ENCODE measurements at places on chromosomes 13 and 19. TPM values are rescaled to one million over a fixed set of nuclear protein-coding genes. Genes with fewer than 3 reads are reported as not detected.

- no peak for DNase-seq
These were observed 73.8 kb downstream of the SLITRK6 start for GRCh38 chr13:85725433-85725832.

- DNase-seq = no peak
These were observed 7.4 kb upstream of the SIGLEC11 start for GRCh38 chr19:49968279-49968922.

GRCh38 chr13:85551012-85551411 is 248.2 kb downstream of the SLITRK6 start:
- no peak for DNase-seq

DNA sequence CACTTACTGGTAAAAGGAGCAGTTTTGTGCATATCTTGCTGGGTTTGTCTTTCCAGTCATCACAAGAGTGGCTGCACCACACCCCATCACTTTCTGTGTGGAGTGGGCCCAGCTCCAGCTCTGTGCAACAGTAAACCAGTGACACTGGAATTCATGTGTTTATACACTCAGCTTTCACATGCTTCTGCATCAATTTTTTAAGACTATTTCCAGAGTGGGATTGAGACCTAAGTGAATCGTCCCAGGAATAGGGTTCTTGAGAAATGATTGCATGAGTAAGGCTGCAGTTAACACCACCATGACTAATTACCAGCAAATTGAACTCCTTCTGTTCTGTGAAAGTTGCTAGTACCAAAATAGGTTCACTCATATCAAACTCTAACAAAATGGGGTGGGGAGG is 5.3 kb upstream of the CFAP97D2 start:
- peak; percentile 51 for DNase-seq

DNA sequence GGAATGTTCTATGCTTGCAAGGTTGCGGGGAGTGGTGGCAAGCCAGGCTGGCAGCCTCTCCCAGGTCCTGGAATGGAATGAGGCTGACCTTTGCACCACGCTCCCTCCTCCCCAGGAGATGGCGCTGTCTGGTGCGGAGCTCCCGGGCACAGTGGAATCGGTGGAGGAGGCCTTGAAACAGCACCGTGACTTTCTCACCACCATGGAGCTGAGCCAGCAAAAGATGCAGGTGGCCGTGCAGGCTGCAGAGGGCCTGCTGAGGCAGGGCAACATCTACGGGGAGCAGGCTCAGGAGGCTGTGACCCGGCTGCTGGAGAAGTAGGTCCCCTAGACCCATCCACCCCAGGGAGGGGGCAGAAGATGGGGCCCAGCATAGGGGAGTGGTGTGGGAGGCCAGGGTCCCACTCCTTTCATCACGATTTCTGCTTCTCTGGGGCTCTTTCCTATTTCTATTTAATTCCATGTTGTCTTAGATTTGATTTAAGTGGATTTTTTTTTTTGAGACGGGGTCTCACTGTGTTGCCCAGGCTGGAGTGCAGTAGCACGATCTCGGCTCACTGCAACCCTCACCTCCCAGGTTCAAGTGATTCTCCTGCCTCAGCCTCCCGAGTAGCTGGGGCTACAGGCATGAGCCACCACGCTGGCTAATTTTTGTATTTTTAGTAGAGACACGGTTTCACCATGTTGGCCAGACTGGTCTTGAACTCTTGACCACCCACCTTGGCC is 53.2 kb upstream of the SHKBP1 start:
- DNase-seq = peak; percentile 57

DNA sequence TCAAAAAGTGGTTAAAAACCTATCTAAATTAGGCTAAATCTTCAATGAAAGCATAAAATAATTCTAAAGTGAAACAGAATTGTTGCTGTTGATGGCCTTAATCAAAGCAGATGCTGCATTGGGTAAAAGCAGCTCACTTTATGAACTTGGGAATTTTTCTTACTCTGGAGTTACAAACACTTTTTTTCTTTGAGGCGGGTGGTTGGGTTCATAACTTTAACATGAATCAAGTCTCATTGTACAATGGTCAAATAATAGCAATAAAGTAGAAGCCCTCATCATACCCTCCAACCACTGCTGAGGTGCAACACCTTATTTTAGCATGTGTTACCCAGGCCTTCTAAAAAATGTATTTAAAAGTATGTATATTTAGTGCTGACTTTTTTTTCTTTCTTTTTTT is 29.1 kb downstream of the NUP58 start:
- DNase-seq = no peak

DNA sequence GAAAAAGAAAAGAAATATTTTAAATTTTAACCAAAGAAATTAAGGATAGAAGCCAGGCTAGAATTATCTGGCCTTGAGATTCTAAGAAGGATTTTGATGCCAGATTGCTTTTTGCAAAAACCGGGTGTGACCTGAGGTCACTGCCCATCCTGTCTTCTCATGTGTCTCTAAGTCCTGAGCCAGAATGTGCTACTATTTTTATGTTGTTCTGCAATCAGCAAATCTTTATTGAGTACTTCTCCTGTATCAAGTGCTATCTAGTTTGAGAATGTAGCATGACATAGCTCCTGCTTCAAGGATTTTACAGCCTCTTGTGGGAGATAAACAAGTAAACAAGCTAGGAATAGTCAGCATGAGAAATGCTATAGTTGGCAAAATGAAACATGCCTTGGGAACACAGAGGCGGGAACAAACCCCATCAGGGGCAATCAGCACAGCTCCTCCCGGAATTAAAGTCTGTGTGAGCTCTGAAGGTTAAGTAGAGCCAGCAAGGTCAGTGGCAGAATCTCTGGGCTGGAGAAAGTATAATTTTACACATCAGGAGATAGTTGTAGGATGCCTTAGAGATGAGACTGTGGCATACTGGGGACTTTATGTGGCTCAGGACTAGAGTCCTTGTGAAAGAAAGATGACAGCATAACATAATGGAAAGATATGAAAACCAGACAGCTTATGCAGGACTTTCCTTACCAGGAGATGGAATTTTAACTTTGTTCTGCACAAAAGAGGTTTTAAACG is 899.5 kb upstream of the SLC10A2 start:
- no peak for DNase-seq

- DNase-seq = peak; percentile 70
These were observed 22.2 kb upstream of the SIAH3 start for GRCh38 chr13:45873491-45874325.

DNA sequence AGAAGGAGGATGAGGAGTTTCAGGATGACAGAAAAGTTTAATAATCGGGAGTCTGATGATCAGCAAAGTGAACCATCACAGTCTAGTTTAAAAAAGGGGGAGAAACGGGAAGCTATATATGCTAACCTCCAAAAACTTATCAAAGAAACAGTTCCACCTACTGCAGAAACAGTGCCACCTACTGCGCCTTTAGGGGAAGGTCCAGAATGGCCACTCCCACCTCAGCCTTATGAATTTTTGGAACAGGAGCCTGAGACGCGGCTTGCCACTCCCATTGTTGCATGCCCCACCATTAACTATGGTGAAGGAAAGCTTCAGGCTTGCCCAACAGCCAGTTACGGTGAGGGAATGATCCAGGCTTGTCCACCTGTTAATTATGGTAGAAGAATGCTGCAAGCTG is 929.0 kb downstream of the SLITRK6 start:
- peak; percentile 13 for DNase-seq

GRCh38 chr13:27367570-27367969 is 56.8 kb upstream of the GTF3A start:
- DNase-seq = no peak

DNA sequence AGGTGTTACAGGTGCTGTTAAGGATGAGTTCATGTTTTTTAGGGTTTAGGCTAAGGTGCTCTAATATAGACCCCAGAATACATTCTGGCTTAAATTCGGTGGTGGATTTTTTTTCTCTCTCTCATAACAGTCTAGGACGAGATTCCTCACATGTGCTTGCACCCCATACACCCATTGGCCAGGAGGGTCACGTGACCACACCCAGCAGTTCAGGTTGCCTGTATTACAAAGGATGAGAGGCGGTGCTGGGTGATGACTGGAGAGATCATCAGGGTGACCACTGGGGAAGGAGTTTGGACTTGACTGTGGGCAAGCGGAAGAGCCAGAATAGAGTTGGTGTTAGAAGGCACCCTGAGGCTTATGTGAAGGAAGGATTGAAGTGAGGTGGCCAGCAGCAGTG is 27.7 kb downstream of the PPP2R1A start:
- DNase-seq = no peak

GRCh38 chr19:47239610-47240296 is 8.8 kb upstream of the BBC3 start:
- DNase-seq = peak; percentile 67

- peak; percentile 94 for DNase-seq
These were observed 610 bp upstream of the RPL28 start for GRCh38 chr19:55384920-55385723.

- DNase-seq = no peak
These were observed 29.8 kb upstream of the ASF1B start for GRCh38 chr19:14165990-14166830.

DNA sequence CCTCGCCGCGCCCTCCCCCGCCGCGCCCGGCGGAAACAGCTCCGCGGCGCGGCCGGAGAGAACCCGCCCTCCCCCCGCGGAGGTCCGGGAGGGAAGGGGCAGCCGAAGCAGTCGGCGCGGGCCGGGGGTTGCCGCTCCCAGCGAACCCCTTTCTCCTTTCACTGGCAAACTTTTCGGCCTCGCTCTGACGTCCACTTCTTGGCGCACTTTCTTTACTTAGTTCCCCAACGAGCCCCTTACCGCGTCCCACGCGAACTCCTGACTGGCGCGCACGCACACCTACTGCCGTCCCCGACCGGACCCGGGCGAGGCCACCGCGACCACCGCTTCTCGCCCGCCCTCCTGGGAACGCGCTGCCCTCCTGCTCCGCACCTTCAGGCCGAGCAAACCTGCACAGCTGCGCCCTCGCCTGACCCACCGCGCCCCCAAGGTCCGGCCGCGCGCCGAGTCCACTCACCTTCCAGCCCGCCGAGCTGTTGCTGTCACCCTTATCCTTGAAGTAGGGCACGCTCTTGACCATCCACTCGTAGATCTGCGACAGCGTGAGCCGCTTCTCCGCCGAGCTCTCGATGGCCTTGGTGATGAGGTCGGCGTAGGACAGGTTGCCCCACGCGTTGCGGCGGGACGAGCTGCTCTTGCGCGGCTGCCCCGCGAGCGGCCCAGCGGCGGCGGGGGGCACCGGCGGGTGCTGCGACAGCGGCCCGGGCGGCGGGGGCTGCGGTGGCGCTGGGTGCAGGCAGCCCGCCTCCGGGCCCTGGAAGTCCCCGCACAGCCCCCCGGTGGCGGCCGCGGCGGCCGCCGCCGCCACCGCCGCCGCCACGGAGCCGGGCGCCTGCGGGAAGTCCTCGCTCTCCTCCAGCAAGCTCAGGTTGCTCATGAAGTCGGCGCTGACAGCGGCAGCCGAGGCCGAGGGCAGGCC is 1.1 kb downstream of the FOXO1 start:
- peak; percentile 21 for DNase-seq

DNA sequence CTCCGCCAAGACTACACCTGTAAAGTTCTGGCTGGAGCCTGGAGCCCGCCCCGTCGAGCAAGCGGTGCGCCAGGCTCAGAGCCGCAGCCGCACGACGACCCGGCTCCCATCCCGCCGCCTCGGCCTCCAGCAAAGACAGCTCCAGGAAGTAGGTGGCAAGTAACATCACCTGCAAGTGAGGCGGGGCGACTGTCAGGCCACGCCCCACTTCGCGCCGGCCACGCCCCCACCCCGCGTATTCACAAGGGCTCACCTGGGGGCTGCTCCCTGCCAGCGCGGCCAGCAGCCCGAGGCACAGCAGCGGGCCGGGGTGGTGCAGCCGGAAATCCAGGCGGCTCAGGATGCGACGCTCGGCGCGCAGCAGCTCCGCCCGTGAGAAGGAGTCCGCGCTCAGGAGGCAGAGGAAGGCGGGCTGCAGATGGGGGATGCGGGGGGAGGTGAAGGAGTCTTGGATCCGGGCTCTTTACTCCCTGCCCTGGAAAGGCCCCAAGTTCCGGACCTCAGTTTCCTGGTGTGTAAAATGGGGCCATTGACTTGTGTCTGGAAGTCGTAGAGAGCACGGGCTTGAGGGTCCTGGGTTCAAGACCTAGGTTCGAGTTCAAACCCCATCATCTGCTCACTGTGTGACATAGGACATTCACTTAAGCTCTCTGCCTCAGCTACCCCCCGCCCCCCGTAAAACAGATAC is 3.2 kb downstream of the CCNP start:
- no peak for DNase-seq

DNA sequence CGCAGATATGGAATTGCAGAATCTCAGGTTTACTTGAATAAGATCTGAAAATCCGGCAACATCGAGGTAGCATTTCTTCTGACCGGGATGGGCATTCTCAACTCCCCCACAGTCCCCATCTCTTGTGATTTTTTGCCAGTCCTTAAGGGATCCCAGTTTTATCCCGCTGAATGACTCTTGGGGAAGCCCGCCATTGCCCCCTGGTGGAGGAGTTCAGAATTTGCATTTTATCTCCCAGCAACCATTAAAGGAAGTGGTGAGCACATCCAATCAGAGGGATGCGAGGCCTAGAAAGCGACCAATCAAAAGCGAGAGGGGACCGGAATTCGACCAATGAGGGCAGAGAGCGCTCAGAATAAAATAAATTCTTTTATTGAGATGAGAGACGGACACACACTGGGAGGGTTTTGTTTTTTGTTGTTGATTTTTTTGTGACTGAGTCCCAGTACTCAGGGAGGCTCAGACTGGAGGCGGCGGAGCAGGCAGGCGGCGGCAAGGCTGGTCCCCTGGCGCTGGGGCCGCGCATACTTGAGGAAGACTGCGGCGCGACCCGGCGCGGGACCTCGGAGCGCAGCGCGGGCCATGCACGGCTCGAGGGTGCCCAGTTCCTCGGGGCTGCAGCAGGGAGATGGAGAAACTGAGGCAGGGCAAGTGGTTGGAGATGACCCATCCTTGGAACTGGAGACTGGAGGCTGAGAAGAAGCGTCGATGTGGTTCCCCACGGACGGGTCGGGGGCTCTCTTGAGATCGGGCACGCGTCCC is 3.9 kb upstream of the TTC9B start:
- DNase-seq = peak; percentile 85

DNA sequence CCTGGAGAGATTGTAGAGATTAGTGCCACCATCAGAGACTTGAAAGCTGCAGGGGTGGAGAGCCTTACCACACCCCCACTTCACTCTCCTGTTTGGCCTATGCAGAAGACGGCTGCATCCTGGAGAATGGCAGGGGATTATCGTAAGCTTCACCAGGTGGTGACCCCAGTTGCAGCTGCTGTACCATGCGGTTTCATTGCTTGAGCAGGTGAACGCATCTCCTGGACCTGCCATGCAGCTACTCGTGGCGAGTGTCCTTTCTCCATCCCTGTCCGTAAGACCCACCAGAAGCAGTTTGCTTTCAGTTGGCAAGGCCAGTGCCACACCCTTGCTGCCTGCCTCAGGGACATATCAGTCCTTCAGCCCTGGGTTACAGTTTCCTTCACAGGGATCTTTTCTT is 21.2 kb downstream of the PPP5C start:
- DNase-seq = no peak

The ELANE gene
- not detected for total RNA-seq

The ELSPBP1 gene
- not detected for total RNA-seq

The NOTCH3 gene
- 0.60 TPM for total RNA-seq

The DPRX gene
- total RNA-seq = not detected

The PRODH2 gene
- not detected for total RNA-seq

The ZNF486 gene
- total RNA-seq = 7.8 TPM

The PPP1R37 gene
- 30.5 TPM for total RNA-seq

The NXNL1 gene
- total RNA-seq = not detected

The TJP3 gene
- total RNA-seq = not detected

The PTPRS gene
- 44.9 TPM for total RNA-seq

The GFY gene
- total RNA-seq = not detected

Measured in RPMI7951 (cell line).